ENCODE measurements at places on chromosomes 1 and 21.

- DNase-seq: no peak
These were observed 79.8 kb downstream of the WDR4 start for GRCh38 chr21:42799516-42799915.

DNA sequence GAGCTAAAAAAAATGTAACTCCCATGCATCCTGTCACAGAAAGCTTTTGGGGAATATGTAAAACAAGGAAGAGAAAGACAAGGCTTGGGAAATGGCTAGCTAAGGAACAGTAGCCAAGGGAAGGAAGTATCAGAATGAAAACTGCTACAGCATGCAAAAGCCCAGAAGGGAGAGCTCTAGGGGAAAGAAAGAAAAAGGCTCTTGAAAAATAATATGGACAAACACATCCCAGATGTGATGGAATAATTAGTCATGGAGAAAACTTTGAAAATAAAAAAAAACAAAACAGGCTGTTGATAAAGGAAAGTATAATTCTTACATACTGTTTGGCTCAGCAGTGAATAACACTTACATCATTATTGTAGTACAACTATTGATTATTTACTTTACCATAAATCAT lies 47.9 kb upstream of the VCAM1 start:
- DNase-seq: no peak

GRCh38 chr1:200488375-200489165 lies 78.7 kb upstream of the ZNF281 start:
- no peak for DNase-seq

- no peak for DNase-seq
These were observed 235.6 kb upstream of the CACYBP start for GRCh38 chr1:174764191-174764590.

DNA sequence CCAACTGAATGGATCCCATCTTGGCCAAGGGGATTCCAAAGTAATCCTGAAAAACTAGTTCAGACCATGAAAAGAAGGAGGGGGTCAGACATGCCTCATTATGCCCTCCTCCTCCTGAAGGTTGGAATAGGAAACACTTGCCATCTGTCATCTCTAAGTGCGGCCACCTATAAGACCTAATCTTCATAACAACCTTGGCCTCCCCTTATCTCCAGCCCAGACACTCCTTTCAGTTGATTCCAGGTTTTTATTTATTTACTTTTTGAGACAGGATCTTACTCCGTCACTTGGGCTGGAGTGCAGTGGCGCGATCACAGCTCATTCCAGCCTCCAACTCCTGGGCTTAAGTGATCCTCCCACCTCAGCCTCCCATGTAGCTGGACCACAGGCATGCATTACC lies 19.7 kb downstream of the SNAP47 start:
- DNase-seq: no peak

DNA sequence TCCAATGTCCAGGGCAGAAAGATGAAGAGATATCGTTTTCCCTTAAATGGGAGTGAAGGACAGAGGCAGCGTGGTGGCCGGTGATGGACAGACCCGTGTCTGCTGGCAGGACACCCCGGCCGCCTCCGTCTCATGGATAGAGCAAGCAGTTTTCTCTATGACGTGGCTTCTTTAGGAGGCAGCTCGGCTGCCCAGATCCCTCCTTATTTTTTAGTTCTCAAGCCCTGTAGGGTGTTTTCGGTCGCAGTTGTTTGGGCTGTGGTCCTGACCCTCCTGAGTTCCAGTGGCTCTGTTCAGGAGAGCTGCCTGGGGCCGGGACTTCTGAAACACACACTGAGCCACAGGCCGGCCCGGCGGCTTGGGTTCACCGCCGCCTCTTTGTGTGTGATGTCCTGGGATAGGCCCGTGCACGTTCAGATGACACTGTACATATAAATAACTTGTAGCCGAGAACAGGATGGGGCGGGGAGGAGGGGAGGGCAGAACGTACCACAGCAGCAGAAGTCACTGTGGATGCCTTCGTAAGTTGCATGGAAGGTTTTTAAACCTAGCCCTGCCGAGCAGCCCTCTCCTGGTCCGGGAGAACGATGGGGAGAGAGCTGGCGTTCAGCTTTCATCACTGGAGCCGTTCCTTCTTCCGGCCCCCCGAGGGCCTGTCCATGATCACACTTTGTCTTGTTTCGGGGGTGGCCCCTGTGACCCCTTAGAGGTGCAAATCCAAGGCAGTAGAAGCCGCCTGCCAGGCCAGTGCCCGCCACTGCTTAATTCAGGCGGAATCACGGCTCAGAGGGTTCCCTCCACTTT lies 65.2 kb downstream of the SIK1 start:
- peak; percentile 15 for DNase-seq

GRCh38 chr1:56229186-56229585 lies 350.2 kb downstream of the PLPP3 start:
- no peak for DNase-seq

DNA sequence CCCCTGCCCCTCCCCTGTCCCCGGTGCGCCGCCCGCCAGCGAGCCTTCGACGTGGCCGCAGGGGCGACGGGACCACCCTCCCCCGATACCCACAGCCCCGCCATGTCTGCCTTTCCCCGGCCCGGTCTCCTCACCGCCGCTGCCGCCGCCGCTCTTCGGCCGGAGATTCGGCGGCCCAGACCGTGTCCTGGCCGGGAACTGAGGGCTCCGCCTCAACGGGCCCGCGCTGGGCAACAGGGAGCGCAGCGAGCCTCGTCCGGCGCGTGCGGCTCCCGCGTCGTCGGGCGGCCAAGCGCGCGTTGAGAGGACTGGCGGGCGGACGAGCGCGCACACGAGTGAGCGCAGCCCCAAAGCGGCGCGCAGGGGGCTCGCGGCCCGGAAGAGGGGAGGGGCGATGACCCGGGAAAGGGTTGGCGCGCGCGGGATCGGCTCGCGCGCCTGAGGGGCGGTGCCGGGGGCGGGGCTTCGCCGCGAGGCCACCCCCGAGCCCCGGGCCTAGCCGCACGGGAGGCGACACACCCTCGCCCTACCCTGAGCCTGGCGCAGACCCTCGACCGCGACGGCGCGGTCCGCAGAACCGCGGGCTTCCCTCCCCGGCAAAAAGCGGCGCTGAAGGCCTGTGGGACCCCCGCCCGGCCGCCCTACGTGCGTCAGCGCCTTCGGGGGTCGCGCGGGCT lies at the start of gene BTG3:
TSS of gene BTG3 (minus strand) at position 337 of the 677 bp plus-strand sequence. CDS start 3,757 bp downstream, outside the sequence.
- DNase-seq: peak; percentile 61

DNA sequence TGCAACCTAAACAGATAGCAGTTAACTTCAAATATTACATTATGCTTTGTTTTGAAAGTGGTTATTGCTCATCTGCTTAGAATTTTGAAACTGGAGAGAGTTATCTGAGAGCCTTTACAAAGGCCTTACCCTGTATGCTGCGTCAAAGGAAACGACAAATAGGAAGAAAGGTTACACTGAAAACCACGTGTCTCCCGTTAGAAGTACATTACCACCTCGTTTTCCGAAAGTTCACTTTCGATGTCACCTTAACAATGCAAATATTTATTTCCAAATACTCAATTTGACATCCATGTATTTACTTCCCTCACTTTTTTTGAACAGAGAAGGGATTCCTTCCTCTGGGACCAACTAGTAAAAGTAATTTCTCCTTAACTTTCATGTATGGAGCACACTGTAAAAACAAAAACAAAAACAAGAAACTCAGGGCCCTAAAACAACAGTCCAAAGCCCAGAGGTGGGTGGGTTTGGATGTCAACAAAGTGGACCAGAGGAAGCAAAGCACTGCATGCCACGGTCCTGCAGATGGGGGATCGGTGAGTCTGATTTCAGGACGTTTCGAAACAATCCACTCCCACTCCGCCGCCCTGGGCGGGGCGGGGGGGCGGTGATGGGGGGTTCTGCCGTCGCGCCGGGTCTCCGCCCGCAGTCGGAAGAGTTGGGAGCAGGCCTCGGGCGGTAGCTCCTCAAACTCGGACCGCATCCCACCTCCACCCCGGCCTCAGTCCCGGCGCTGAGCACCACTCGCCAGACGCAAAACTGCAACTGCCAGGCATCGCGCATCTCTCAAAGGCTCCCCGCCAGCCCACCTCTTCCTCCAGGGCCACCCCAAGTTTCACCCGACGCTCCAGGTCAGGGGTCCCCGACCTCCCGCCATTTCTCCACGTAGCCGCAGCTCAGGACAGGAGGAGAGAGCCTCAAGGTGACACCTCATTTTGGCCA lies 841 bp downstream of the ADSS2 start:
- peak; percentile 17 for DNase-seq

DNA sequence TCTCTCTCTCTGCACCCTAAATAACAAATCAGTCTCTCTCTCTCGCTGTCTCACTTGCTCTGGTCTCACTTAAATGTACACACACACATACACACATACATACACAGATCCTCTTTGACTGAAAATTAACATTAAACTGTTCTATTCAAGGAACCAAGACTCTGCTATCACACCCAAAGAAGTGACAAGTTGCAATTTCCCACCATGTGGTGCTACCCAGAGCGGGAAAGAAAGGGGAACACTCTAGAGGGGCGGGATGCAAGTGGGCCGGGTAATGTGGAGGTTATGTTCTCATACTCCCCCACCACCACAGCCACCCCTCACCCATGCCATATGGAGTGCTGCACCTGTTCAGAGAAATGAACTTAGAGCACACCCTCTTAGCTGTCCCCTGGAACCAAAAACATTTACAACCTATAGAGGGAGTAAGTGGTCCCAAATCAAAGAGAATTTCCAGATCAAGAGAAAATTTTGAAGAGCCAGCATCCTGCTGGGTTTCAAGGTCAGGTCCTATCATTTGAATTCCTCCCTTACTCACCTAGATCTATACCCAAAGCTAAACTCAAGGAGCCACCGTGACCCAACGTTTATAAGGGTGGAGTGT lies 319.4 kb downstream of the BRINP2 start:
- DNase-seq: no peak

DNA sequence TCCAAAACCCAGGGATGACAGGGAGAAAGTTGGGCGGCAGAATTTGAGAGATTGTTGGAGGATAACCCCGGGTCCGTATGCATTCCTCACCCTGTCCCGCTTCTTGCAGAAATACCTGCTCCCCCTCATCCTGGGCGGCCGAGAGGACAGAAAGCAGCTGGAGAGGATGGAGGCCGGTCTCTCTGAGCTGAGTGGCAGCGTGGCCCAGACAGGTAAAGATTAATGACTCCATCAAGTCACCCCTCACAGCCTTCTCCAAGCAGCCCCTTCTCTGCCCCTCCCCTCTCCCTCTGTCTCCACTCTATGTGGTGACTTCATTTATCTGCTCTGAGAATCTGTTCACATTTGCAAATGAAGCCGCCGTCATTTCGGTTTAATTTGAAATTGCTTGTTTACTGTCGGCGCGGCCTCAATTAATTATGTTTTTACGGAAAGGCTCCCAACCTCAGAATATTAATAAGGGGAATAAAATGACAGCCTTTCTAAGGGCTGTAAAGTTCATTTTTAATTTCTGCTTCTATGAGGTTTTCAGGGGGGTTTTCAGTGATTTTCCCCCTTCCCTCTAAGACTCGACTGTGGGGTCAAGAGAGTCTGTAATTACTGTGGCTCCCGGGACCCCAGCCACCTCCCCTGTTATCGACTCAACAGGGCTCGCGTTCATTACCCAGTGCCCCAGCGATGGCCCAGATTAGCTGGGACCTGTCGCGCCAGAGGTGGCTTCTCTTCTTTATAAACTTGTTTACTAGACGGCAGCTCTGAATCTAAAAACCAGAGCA lies 148.3 kb downstream of the PEX14 start:
- DNase-seq: no peak

GRCh38 chr1:24191860-24192259 lies 4.8 kb upstream of the IFNLR1 start:
- peak; percentile 29 for DNase-seq

DNA sequence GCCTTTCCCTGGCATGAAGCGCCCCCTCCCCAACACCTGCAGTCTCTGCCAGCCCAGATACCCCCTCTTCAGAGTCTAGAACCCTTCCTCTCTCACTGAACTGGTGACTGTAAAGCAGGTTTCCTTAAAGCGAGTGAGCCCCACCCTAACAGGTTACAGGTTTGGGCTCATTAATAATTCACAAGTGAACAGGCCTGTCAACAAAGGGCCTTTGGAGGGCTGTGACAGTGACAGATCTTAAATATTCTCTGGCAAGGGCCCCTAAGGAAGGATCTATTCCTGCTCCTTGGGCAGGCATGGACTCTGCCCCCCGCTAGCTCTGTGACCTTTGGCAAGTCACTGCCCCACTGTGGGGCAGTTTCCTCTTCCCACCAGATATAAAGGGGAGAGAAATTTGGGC lies 5.6 kb upstream of the TTC39A start:
- no peak for DNase-seq

GRCh38 chr21:35658242-35658641 lies 402.1 kb downstream of the SETD4 start:
- no peak for DNase-seq
